ENCODE measurements at places on chromosomes 7 and 10.
A peak's percentile ranks its signal among the peaks of the same experiment; 100 is the strongest.

DNA sequence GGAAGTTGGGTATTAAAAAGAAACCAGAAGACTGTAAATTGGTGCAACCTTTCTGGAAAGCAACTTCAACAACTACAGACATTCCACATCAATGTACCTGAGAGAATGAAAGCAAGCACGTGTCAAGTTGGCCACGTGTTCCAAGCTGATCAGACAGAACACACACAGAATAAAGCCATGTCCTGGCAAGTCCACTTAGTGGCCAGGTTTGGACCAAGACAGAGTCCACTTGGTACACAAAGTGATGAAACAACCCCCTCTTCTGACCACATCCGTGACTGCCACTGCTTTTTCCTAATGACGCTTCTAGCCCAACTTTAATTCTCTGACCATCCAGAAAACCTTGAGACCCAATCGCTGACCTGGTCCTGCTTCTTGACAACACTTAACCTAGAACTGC lies 109.4 kb downstream of the ABLIM1 start:
- peak; percentile 74 for DNase-seq

GRCh38 chr7:28354601-28355402 lies 57.5 kb upstream of the CREB5 start:
- no peak for DNase-seq

- peak; percentile 97 for DNase-seq
These were observed 26.7 kb downstream of the CREB3L2 start for GRCh38 chr7:137975221-137975620.

- DNase-seq: no peak
These were observed 8.2 kb upstream of the SGPL1 start for GRCh38 chr10:70807556-70807955.
